ENCODE measurements at places on chromosomes 5 and 9. TPM values are rescaled to one million over a fixed set of nuclear protein-coding genes. Genes with fewer than 3 reads are reported as not detected.

DNA sequence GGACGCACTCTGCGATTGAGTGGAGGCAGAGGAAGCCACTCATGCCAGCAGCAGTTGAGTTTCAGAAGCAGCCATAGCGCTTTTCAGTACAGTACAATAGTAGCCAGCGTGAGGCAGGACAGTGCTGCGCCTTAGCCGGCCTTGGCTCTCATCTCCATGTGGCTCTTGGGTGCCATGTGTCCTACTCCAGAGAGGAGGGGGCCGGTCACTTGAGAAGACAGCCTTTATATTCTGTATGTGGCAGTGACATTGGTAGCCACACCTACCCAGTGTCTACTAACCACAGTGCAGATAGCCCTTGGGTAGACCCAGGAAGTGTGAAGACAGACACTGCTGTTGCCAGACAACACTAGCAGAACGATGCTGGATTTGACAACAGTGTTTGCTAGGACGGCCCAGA, 42.3 kb downstream of the FAM78A start:
- DNase-seq, result no peak

DNA sequence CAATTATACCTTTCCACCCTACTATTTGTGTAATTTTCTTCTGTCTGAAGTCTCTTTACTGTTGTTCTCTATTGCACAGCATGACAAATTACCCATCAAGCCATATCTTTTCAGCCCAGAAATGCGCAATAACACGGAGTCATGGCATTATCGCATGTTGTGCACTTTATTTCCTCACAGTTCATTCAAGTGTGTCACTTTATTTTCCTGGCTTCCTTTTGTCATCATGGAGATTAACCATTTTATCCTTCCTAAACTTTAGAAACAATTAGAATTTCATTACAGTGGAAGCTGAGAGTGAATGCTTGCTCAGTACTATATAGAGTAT, 41.3 kb upstream of the MEF2C start:
- no peak for DNase-seq

CTSV gene
- not detected for total RNA-seq

DNA sequence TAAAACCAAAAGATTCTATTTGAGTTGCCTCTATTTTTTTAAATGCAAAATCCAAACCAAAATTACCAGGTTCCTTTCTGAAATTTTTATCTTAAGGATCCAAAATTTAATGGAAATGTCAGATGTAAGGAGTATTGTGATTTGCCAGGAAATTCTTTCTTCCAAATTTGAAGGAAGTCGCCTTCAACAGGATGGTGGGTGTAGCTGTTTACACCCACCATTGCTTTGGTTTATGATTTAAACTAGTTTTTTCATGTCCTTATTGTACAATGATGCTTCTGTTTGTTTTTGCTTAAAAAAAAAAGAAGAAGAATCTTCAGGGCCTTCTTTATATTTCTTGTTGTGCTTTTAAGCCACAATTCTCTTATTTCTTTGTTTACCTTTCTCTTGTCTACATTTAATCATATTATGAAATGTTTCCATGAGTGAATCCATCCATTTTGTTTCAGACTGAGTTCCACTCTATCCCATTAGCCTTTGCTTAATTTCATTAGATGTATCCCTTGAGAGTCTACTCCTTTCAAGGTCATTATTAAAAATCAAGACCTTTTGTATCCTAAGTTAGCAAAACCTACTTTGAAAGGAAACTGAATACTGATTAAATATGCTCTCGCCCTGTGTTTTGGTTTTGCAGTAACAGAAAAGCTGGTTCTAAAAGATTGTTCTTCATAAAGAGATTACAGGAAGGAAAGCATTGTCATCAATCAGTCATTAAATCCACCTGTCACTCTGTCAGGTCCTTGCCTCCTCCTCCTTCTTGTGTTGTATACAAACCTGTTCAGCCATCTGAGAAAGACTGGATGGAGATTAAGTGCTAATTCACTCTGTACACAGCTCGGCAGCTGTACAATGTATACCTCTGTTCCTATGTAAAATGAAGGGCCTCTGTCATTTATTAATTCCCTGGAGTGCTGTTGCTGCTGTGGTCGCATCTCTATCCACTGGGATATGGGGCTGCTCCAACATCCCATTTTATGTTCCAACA, 45.5 kb upstream of the SLC2A8 start:
- DNase-seq, result no peak

DNA sequence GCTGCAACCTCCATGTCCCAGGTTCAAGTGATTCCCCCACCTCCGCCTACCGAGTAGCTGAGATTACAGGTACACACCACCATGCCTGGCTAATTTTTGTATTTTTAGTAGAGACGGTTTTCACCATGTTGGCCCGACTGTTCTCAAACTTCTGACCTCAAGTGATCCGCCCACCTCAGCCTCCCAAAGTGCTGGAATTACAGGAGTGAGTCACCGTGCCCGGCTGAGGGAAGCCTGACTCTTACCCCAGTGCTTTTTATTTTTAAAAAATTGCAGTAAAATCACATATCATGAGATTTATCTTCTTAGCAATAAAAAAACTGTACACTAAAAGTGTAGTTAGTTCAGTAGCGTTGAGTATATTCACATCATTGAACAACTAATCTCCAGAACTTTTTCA, 105.3 kb downstream of the SLIT3 start:
- no peak for DNase-seq

- no peak for DNase-seq
Observed at GRCh38 chr9:105437704-105438103, 10.1 kb upstream of the FSD1L start.

- no peak for DNase-seq
Observed at GRCh38 chr5:31270396-31270795, 76.9 kb downstream of the CDH6 start.

DNA sequence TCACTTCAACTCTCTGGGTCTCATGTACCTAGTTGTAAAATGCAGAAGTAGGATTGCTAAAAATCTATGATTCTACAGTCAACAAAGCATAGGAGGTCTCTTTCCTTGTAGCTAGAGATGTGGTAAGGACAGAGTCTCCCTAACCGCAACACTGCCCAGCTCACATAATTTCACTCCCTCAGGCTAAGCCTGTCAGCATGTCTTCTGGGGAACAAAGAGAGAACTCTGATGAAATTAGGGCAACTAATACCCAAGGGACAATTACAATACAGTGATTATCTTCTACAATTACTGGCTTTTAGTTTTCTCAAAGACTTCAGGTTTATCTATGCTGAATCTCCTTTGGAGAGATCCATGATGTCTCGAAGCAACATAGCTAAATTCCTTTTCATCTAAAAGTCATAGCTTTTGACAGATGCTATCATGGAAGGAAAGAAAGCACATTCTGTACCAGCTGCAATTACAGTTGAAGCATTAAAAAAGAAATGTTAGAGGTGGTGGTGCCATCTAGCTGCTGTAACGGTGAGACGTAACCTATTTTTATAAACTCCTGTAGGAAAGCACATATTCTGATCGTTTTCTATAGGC, 141.1 kb upstream of the TARS1 start:
- no peak for DNase-seq

C6 gene
- total RNA-seq, result 1.6 TPM

DNA sequence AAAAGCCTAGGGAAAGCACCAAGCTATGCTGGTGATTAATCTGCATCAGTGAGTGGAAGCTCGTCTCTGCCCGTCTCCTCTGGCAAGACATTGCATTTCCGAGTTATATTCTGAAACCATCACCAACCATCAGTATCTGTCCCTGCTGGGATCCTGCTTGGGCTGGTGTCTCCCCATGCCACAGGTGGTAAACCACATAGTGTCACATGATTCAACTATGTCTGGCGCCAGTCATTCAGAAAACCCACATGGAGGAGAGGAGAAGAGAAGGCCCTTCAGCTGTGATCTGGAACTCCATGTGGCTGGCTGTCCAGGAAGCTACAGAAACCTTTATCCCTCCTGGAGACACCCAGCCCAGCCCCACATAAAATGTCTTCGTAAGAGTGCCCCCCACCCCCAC, 4.8 kb downstream of the IL9 start:
- DNase-seq, result no peak

MZB1 gene
- total RNA-seq, result 0.92 TPM

GRCh38 chr5:54581831-54582548, 64.4 kb downstream of the SNX18 start:
- DNase-seq, result no peak

DNA sequence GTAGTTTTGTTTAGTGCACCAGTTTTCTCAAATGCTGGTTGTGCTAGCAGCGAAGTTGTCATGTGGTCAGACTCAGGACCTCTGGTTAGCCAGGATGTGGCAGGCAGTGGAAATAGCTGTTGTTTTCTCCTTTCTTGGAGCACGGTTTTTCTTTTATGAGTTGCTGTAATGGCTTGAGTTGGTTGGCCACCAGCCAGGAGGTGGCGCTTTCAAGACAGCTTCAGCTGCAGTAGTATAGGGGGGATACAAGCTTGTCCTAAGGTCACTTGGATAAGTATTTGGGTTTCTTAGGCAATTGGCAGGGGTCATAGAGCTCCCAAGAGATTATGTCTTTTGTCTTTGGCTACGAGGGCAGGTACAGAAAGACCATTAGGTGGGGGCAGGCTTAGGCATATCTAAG, 274.2 kb upstream of the TARS1 start:
- DNase-seq, result no peak

DNA sequence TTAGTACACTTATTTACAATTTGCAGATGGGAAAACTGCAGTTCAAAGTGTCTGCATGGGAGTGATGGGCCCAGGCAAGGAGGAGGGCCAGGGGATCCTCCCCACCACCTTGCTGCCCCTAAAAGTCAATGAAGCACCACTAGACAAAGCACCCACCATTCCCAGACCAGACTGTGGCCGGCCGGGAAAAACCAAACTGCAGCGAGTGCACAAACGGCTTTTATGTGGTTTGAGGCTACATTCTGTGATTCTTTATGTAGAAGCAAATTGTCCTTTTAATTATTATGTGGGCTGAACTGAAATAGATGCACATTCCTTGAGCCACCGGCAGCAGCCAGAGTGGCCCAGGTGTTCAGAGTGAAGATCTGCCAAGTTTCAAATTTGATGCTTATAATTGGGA, 585.3 kb upstream of the KLF4 start:
- DNase-seq, result no peak

- no peak for DNase-seq
Observed at GRCh38 chr9:7011395-7012067, 253.8 kb downstream of the KDM4C start.
